ENCODE measurements at places on chromosomes 2 and 18.

DNA sequence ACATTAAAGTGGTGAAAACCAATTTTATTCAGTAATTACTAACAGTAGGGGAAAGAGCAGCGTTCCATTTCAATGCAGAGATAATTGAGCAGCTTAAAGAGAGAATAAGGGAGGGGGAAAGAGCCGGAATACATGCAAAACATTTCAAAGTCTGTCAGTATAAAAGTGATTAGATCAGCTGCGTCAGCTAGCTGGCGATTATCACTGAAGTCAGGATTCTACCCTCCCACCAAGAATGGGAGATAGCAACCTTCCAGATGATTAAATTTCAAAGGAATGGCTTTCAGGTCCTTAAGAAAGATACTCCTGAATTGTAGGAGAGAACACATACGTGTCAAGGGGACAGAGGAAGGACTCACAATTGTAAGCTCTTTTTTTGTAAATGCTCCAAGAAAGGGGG is 2.7 kb upstream of the ZC3H6 start:
- DNase-seq, result no peak

DNA sequence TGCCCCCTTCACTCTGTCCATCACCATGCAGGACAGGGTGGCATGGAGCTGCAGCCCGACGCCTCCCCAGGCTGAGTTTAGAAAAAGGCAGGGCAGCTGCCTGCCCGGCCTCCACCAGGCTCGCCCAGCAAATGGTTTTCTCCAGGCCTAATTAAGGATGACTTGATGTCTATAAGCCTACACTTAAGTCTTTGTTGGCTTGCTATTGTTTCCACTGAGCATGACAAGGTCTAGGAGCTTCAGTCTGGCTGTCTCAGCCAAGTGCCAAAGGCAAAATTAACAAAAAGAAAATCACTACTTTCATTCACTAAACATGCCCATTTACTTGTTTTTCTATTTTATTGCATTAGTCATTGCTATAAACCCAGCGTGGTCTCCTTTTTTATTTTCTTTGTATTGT is 372.2 kb downstream of the INSIG2 start:
- no peak for DNase-seq

DNA sequence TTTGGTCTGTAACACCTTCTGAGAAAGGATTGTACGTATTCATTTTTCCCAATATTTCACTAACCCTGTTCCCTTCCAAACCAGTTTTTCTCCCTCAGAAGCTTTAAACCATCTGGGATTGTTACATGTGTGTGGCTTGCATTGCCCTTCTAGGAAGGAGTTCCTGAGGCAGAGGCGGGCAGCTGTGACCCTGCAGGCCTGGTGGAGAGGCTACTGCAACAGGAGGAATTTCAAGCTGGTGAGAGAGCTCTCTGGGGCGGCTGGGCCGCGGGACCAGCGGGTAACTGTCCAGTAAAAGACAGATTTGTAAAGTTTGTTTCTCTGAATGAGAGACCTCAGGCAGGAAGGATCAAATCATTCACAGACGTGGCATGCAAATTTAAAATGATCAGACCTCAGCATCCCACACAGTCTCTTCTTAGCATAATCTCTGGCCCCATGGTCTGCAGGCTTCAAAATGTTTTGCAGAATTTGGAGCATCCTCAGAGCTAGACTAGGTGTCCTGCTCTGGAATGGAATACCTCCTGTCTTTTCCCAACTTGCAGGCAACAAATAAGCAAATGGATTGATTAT is 40.2 kb upstream of the GPR17 start:
- DNase-seq, result no peak

DNA sequence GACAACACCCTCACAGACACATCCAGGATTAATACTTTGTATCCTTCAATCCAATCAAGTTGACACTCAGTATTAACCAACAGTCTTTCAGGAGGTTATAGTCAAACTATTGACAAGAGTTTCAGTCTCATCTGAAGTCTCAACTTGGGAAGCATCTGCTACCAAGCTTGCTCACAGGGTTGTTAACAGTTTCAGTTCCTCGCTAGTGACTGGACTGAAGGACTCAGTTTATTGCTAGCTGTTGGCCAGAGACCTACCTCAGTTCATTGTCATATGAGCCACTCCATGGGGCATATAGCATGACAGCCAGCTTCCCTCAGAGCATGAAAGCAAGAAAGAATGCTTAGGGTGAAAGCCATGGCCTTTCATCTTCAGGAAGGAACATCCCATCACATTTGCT is 228.6 kb downstream of the EPHA4 start:
- no peak for DNase-seq

DNA sequence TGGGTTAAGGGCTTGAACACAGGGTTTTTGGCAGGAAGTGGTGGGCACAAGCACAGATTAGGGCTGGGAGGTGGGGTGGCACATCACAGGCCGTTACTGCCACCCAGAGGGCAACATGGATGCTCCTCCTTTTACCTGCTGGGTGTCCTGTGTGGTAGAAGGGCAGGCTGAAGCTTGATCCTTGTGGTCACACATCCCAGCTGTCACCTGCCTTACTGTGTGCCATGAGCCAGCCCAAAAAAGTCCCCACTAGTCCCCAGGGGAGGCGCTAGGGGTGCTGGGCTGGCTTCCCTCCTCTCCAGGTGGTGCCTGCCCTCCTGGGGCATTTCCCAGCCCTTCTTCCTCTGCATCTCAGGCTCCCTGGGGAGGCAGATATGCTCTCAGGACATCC is 50.5 kb upstream of the ALPP start:
- no peak for DNase-seq

GRCh38 chr18:79445221-79445620 is 49.5 kb downstream of the NFATC1 start:
- DNase-seq, result no peak

- DNase-seq, result no peak
Observed at GRCh38 chr18:23998018-23998417, 16.5 kb upstream of the TTC39C start.

GRCh38 chr2:11480406-11480805 is 14.4 kb upstream of the E2F6 start:
- DNase-seq, result no peak

GRCh38 chr2:124668161-124668560 is 643.1 kb downstream of the CNTNAP5 start:
- DNase-seq, result no peak

DNA sequence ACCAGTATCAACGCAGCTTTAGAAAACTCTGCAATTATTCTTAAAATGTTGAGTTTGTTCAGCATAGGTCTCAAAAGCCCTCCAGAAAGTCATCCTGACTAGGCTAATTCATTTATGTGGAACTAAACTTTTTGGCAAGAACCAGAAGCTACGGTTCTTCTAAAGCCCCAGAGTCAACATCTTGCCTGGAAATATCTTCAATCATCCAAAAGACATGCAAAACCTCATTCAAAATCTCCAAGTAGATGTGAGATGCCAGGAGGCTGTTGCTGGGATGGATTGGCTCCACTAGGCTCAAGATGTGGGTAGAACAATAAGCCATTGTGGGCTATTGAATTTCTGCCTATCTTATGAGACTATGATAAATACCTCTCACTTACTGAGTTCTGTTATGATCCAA is 2.1 kb upstream of the SCG2 start:
- DNase-seq, result no peak

- DNase-seq, result no peak
Observed at GRCh38 chr2:6310256-6311215, 555.2 kb downstream of the CMPK2 start.

- no peak for DNase-seq
Observed at GRCh38 chr2:241620419-241620769, 16.6 kb downstream of the THAP4 start.

- no peak for DNase-seq
Observed at GRCh38 chr2:39437522-39438296, 624 bp upstream of the MAP4K3 start.

DNA sequence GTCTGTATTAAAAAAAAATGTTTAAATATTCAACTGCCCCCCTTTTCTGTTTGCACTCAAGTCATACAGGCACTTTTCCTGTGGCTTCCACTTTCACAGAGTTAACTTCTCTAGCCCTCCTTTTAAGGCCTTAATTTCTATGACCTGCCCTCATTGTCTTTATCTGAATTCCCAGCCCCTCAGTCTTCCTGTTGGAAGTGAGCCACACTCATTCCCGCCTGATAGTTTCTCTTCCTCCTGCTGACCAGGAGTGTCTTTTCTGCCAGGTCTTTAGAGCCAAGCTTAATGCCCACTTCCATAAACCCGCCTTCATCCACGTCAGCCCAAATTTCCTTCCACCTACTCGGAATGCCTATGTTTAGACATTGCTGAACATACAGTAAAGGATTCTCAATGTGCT is 10.5 kb downstream of the COPS8 start:
- no peak for DNase-seq

- no peak for DNase-seq
Observed at GRCh38 chr2:80078290-80079036, 226.1 kb downstream of the LRRTM1 start.

GRCh38 chr2:228728961-228729360 is 542.1 kb downstream of the PID1 start:
- DNase-seq, result no peak

- no peak for DNase-seq
Observed at GRCh38 chr2:172667581-172668325, 67.9 kb upstream of the RAPGEF4 start.

- no peak for DNase-seq
Observed at GRCh38 chr2:183530333-183530901, 406.2 kb downstream of the NUP35 start.

- DNase-seq, result no peak
Observed at GRCh38 chr2:55839182-55839819, 84.3 kb downstream of the EFEMP1 start.

GRCh38 chr2:174595116-174595809 is 2.3 kb downstream of the WIPF1 start:
- DNase-seq, result no peak

DNA sequence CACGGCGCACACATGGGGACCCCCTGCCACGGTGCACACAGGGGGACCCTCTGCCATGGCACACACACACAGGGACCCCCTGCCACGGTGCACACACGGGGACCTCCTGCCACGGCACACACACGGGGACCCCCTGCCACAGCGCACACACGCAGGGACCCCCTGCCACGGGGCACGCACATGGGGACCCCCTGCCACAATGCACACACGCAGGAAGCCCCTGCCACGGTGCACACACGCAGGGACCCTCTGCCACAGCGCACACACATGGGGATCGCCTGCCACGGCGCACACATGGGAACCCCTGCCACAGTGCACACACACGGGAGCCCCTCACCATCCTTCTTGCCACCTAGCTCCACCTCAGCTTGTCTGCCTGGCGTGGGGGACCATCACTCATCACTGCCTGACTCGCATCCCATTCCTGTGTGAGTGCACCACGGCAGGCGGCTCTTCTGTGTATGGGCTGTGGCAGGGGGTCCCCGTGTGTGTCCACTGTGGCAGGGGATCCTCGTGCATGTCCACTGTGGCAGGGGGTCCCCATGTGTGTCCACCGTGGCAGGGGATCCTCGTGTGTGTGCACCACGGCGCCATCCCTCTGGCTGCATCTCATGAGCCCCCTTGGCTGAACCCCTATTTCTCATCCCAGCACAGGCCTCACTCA is 206.7 kb downstream of the EIPR1 start:
- no peak for DNase-seq

DNA sequence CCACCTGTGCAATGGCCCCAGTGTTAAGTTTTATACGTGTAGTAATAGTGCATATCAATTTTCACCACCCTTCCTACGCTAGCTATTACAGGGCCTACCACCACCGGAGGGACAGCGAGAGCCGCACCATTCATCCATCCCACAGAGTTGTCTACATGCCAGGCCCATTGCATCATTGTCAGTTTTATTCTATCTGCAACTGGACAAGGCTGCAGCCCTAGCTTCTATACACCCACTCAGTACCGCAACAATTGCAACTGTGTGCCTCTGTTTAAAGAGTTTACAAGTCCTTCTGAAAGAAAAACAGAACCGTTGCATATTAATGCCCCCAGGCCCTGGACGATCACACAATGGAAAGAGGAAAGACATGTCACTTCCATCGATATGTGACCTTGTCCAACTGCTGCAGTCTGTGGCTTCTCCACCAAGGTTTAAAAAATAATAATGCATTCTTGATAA is 58.6 kb downstream of the ZEB2 start:
- DNase-seq, result no peak

- no peak for DNase-seq
Observed at GRCh38 chr2:238483021-238483420, 56.3 kb downstream of the ASB1 start.

GRCh38 chr2:9735335-9735734 is 104.5 kb upstream of the YWHAQ start:
- DNase-seq, result no peak

GRCh38 chr18:13237073-13237472 is 18.5 kb downstream of the LDLRAD4 start:
- no peak for DNase-seq

GRCh38 chr18:79567481-79568147 is 112.0 kb upstream of the CTDP1 start:
- no peak for DNase-seq

DNA sequence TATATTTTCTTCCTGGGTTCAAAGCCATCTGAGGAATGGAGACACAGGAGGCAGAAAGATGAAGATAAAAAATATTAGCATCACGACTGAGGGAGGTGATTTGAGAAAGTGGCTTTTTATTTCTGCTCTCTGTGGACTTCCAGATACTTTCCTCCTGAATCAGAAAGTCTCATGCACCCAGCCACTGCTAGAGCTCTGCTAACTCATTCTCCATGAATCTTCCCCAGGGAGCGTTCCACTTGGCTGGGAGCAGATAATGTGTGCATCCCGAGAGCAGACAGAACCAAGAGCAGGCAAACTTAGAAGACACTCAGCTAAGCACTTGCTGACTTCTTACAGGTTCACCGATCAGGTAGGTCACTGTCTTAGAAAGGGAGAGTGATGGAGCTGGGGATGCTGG is 264.1 kb upstream of the THUMPD2 start:
- DNase-seq, result no peak

- DNase-seq, result no peak
Observed at GRCh38 chr2:161085149-161085548, 75.1 kb upstream of the TANK start.

GRCh38 chr2:120246546-120247300 is 5.9 kb upstream of the RALB start:
- DNase-seq, result no peak

All from esophagus squamous epithelium (tissue), 5 donors.